ENCODE measurements at places on chromosomes 12 and 14.

- no peak for ATAC-seq
Observed at GRCh38 chr12:96255077-96255476, 60.9 kb downstream of the ELK3 start.

- peak; percentile 100 for ATAC-seq
Observed at GRCh38 chr12:45415393-45415817, 199.5 kb downstream of the ANO6 start.

DNA sequence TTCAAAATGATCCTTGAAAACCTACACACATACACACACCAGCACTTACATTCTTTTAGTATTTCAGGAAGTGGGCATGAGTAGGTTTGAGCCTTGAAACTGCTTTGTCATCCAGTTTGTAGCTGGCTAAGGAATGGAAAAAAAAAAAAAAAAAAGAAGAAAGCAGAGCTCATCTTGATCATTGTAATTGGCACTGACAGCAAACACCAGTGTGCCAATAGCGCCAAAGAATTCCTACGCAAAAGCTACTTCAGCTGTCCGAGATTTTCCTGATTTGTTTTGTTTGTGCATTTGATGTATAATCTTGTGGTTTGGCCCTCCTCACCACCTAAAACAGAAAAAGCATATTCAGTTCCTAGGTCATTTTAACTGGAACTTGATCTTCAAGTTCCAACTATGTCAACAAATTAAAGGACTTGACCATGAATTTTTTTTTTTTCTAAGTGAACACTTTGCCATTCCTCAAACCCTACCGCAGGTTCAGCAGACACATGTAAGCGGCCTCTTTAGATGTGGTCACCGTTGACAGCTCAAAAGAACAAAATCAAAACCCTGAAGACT is 57.3 kb downstream of the FLRT2 start:
- ATAC-seq: peak; percentile 89

DNA sequence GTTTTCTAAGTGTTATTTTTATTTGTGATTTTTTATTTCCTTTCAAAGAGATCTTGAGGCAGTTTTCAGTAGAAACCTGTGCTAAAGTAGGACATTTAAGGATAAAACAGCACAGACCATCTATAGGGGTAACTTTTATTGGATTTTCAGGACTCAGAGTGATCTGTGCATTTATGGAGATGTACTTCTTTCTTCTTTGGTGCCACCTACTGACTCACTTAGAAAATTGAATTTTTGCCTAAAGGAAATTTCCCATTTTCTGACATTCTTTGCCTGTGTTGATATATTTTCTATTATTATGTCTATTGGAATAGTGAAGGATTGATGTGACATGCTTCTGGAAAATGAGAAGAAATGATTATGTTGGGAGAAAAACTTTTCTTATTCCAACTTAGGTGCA is 113.0 kb downstream of the UNC79 start:
- no peak for ATAC-seq

DNA sequence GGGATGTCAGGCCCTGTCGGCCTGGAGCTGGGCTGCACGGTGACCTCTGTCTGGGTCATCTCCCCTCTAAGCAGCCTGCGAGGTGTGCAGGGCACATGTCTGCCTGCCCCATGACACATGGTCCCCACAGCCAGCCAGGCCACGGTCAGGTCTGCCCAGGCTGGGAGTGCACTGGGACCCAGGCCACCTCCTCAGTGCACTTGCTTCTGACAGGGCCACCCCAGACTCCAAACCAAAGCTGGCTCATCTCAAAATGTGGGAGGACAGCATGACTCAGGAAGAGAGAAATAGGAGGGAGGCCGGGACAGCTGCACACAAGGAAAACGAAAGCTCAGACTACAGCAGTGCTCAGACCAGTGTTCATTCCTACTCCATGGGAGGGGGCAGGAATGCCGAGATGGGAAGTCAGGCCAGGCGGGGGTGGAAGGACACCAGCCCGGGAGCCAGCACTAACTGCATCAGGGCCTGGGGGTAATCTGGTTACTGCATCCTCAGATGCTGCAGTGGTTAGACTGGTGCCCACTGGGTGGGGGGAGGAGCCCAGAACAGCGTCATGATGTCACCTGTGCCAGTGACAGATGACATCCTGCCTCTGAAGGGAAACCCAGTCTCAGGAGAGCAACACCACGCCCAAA is 4.0 kb downstream of the P2RX2 start:
- ATAC-seq: peak; percentile 58

DNA sequence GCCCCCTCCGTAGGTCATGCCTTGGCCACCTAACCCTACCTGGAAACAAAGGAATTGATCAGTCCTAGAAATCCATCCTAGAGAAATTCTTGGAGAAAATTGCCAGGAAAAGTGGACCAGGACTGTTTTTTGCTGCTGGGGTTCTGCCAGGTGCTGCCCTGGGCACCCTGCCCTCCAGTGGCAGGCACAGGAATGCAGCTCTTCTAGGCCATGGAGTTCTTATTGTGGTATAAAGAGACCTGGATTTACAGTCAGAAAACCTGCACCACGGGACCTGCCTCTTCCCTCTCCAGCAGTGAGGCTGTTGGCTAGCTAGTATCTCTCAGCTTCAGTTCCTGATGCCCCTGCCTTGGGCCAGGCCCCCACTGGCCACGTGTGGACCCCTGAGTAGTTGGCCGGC is 59.7 kb downstream of the SLC24A4 start:
- ATAC-seq: peak; percentile 79

DNA sequence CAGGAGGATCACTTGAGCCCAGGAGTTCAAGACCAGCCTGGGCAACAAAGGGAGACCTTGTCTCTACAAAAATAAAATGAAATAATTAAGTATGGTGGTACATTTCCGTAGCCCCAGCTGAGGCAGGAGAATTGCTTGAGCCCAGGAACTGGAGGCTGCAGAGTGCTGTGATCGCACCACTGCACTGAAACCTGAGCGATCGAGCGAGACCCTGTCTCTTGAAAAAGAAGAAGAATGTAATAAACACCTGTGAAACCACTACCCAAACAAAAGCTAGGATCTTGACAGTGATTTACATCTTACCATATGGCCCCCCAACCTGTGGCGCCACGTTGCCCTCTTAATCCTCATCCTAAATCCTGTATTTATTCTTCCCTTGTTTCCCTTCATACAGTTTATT is 5.7 kb upstream of the DTX1 start:
- ATAC-seq: no peak

GRCh38 chr14:26528415-26529182 is 69.2 kb downstream of the NOVA1 start:
- ATAC-seq: no peak

- peak; percentile 29 for ATAC-seq
Observed at GRCh38 chr12:119176267-119177055, 2.3 kb upstream of the HSPB8 start.

- ATAC-seq: peak; percentile 4
Observed at GRCh38 chr12:57476162-57476992, 3.3 kb downstream of the ARHGAP9 start.

DNA sequence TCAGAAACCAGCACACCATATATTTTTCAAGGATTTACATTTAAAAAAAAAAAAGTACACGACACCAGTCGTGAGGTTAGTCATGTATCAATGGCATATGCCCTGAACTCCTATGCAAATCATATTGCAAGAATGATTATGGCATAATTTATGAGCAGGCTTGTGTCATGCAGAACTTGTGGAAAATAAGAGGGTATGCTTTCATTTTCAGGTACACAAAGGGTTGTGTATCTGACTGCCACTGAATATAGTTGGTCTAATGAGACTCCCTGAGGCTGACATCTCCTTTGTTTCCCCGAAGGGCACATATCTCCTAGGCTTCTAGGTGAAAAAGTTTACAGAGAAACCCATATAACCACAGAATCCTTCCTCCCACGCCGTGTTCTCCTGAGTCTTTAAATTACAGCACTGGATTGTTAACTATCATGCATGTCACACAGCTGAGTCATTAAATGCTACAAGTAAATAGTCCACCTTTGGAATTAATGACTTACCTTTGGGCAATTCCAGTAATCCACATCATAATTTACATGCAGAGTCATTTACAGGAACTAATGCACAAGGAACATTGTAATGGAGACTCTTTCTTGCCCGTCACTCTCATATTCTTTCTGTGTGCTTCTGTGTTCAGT is 356.7 kb upstream of the DIO2 start:
- no peak for ATAC-seq

GRCh38 chr14:64963611-64964010 is 8.5 kb downstream of the RAB15 start:
- no peak for ATAC-seq

GRCh38 chr12:86435053-86435452 is 178.9 kb upstream of the MGAT4C start:
- ATAC-seq: no peak

DNA sequence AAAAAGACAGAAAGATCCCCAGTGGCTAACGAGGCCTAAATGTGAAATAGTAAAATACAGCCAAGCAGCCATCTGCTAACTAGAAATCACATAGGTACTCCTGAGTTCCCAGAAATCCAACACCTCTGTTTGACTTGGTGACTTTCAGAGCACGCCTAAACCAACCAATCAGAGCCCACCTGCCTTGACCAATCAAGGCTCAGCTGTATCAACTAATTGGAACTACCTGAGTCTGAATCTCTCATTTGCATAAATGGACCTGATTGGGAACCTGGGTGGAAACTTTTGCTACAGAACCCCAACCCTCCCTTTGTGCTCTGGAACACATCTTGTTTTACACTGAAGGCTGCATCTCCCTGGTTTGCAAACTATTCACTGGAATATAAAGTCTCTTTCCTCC is 5.1 kb upstream of the TCL1B start:
- no peak for ATAC-seq

GRCh38 chr12:31217356-31218130 is 108.4 kb downstream of the SINHCAF start:
- no peak for ATAC-seq

DNA sequence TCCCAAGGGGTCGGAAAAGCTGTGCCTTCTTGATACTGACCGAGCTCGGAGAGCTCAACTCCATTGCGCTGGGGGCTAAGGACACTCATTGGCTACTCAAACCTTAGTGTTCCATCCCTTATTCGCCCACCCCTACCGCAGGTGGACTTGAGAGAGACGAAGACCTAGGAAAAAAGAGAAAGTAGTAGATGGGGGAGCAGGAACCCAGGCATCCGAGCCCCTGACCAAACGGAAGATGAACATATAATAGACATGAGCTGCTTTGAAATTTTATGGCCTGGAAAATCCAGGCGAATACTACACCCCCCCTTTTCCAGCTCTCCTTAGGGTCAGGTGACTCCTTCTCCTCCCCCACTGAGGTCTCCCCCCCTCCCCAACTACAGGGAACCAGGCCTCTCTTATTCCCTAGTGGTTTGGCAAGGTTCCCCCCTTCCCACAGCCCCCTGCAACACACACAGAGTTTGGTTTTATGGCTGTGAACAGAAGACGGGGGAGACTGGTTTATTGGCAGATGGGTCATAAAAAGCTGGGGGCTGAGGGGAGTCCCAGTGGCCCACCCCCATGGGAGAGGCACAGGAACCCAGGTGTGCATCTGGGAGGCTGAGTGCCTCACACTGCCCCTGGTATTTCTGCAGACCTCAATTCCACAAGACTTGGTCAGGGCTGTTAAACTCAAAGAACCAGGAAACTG is 1.6 kb downstream of the GDF11 start:
- peak; percentile 34 for ATAC-seq

DNA sequence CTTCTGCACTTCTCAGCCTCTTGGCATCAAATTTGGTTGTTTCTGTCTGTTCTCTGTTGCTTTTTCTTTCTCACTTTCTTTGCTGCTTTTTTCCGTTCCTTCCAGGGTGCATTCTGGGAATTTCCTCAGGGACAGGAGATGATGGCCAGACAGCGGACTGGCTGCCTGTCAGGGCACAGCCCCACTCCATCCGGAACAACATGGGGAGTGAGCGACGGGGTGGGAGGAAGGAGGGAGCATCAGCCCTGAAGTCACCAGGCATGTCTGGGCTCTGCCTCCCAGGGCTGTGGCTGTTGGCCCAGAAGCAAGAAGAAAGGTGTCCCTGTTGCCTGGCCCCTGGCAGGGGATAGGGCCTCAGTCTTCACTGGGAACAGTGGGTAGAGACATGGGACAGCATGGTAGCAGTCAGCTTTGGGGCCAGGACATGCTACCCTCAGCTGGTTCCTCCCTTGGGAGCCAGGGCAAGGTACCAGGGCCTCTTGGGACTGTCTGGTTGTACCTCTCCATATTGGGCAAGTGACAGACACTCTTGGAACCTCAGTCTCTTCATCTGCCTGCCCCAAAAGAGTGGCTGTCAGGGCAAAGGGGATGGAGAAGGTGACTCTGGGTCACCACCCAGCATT is 8.6 kb downstream of the PGF start:
- ATAC-seq: peak; percentile 38

GRCh38 chr12:51714666-51715065 is 123.6 kb downstream of the SCN8A start:
- ATAC-seq: peak; percentile 80

DNA sequence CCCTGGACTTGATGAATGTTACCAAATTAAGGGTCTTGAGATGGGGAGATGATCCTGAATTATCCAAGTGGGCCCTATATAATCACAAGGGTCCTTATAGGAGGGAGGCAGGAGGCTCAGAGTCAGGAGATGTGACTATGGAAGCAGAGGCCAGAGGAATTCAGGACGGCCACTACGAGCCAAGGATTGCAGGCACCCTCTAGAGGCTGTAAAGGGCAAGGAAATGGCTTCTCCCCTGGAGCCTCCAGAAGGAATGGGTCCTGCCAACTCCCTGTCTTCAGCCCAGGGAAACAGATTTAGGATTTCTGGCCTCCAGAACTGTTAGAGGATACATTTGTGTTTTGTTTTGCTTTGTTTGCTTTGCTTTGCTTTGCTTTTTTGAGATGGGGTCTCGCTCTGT is 8.8 kb downstream of the BDKRB1 start:
- ATAC-seq: 0 out of 3 replicates have a peak, but pooled peaks have one; percentile 7

- ATAC-seq: no peak
Observed at GRCh38 chr12:124683152-124684124, 116.0 kb upstream of the NCOR2 start.

DNA sequence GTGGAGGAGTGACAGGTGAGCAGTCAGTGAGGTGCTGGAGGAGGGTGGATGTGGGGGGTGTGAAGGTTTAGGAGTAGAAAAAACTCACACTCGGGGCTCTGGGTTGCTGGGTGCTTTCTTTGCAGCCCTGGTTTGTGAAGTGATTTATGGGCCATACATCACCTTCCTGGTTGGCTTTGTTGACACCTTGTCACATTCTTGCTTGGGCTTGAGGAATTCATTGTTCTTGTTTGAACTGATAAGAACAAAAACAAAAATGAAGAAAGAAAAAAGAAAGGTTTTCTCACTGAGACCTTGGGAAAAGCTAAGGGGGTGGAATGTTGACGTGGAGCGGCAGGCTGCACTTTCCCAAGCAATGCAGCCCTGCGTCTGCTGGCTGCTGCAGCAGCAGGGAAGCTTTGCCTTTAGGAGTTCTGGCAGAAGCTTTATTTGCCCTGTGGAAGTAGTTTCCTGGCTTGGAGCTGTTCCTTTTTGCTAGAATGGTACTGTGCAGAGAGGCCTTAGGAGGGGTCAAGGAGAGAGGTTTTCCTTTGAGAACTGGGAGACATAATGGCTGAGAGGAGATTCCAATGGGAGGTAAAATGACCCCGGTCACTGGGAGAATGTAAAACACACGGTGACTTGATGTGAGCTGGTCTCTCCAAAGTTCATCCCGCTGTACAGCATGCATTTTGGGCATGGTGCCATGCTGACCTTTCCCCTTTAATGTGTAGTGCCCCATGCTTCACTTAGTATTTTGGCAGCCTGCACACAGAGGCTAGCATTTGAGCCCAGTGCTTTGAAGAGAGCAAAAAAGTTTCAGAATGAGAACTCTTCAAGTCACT is 52.8 kb downstream of the HMGA2 start:
- peak; percentile 2 for ATAC-seq
